NCI-H2029 (cell line): ENCODE measurements at places on chromosomes 13 and 19.

DNA sequence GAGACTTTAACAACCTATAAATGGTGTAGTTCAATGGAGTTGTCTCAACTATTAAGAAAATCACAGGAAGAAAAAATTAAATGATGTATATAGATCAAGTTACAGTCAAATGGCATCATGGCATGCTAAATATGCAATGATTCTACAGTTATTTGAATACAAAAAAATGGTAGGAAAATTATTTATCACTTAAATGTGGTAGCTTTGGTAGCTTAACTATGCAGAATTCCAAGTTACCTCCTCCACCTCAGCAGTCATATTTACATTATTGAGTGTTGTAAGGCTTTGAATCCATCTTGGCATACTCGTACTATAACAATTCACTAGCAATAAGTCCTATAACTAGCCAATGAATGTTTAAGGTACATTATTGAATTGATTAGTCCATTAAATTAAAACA, 36.8 kb downstream of the CAB39L start:
- no peak for DNase-seq

- DNase-seq = no peak
These were observed 138.4 kb downstream of the STK24 start for GRCh38 chr13:98438246-98439125.

DNA sequence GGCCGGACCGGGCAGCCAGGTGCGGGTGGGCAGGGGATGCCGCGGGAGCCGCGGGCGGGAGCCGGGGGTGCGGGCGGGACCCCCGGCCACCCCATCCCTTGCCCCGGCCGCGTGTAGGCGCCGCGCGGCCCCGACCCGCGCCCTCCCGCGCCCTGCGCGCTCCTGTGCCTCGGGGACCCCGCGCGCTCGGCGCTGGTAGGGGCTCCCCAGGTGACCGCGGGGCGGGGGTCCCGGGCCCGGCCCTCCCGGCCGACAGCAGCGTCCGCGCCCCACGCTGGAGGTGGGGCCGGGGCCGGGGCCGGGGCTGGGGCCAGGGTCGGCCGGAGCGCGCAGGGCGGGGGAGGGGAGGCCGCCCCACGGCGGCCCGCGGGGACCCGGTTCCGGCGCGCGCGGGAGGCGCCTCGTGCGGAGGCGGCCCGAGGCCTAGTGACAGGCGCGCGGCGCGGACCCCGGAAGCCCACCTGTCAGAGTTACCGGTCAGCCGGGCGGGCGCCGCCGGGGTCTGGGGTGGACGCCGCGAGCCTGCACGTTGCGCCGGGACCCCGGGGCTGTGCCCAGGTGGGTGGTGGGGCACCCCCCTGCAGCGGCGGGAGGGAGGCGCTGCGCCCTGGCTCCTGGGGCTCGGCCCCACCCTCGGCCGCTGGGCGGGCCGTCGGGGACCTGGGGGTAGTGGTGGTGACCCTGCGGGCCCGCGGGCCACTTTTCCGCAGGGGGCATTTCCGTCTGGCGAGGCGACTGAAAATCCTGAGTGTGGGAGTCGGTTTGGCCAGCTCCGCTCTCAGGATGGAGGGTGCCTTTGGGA, 518 bp downstream of the TFDP1 start:
- DNase-seq = no peak

DNA sequence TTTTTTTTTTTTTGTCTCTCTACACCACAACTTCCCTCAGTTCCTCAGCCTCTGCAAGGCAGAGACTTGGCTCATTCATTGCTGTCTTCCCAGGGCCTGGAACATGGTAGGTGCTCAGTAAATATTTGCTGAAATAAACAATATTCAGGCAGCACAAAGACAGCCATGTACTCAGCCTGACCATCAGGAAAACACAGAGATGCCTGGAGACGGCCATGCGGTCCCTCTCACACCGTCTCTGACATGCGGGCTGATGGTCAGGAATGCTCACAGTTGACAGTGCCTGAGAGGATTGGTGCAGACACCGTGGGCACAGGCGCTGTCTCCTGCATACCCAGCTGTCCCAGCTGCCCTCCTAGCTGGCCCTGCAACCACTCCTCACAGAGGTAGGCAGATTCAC, 924 bp downstream of the PRAM1 start:
- no peak for DNase-seq

DNA sequence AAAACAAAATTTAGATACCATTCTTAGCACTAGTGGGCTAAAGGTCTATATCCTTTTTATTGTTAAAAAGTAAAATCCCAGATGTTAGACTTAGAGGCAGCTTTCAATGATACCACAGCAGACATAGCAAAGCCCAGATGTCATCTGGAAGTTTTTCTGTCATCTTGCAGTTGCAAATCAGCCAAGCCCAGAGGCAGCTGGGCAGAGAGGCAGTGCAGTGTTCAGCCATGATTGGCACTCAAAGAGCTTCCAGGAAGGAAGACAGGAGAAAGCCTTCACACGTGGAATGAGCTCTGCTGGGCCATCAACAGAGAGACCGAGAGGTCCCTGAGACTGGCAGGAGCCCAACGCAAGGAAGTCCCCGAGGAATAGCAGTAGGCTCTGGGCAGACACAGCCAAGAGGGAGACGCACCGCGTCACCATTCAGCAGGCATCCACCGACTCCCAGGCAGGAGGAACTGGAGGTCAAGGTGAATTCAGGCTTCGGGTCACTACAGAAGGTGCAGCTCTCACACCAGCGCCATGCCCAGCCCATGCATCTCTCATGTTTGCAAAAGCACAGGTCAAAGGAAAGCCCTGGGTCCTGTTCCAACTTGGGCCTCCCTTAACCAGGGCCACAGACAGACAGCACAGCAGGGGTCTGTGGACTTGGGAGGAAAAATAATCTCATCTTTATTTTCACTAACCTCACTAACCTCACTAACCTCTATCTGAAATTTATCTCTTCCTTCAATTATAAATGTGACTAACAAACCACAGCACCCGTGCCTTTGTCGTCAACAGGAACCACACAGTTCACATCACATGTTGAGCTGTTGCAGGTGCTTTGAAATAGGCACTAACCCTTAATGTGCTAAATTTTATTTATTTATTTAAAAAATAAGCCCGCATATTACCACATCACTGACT, 54.9 kb downstream of the TUBGCP3 start:
- no peak for DNase-seq

DNA sequence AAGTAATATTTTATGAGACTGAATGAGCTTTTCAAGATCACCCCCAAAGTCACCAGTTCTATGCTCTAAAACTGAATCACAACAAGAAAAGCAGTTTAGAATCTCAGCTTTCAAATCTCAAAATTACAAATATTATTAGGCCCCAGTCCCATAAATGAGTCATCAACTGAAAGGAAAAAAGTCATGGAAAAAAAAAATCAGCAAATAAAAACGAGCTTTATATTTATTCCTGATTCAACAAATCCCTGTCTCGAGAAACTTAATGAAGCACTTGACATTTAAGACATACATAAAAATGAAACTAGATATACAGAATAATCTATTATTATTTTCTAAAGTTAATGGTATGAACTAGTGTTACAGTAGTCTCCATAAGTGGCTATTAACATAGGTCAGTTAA, 203.0 kb downstream of the DIAPH3 start:
- DNase-seq = no peak

DNA sequence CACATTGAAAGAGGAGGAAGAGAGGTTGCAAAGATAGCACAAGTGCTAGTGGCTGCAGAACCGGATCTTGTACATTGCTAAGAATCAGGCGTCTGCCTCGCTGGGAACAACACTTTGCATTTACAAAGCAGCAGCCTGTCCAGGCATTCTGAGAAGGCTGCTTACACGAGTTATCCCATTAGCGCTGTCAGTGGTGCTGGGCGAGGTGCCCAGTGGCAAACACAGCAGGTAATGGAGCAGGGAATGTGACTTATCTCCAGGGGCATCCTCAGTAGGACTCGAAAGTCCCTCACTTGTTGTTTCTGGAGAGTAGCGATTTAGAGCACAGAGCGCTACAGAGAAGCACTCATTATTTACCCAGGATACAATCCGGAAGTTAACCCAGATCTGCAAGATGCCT, 209.6 kb downstream of the OLFM4 start:
- DNase-seq = peak; percentile 14

GRCh38 chr13:90974249-90974975, 373.1 kb upstream of the MIR17HG start:
- no peak for DNase-seq

DNA sequence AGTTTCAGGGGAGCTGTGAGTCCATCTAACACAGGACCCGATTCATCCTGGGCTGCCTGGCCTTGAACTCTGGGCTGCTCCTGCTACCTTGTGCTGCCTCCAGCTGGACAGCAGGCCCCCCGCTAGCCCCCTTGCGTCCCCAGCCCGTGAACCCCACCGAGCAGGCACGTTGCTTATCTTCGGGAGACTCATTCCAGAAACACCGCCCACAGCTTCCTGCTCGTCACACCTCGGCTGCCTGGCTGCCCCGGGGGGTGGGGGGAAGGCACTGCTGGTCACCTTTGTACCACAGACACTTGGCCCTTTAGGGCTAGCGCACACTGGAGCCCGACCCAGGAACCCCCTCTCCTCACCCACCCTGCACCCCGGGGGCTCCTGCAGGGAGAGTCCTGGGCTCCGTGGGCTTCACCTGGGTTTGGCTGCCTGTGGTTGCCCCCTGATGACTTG, 48.1 kb downstream of the CRTC1 start:
- no peak for DNase-seq

GRCh38 chr19:35049456-35049855, 7.9 kb downstream of the HPN start:
- no peak for DNase-seq

GRCh38 chr19:4709440-4710280, 14.0 kb downstream of the DPP9 start:
- no peak for DNase-seq

- DNase-seq = no peak
These were observed 117.3 kb downstream of the RAB20 start for GRCh38 chr13:110444226-110444653.
